ENCODE measurements at places on chromosomes 7 and 10. TPM values are rescaled to one million over a fixed set of nuclear protein-coding genes. Genes with fewer than 3 reads are reported as not detected.

GRCh38 chr10:34555653-34556052 lies 259.4 kb downstream of the PARD3 start:
- no peak overlapping the region for H3K4me3 ChIP-seq
- H3K27me3 ChIP-seq: peaks cover 4% of the 10 kb centered on the region
- peaks cover 2% of the 10 kb centered on the region for H3K4me1 ChIP-seq
- H3K36me3 ChIP-seq: no peaks in the 10 kb centered on the region

- no peaks in the 10 kb centered on the region for H3K27me3 ChIP-seq
- no peak overlapping the region for H3K4me3 ChIP-seq
- no peak overlapping the region for H3K27ac ChIP-seq
These were observed 13.2 kb downstream of the HDAC9 start for GRCh38 chr7:18508443-18509427.

GRCh38 chr7:151940048-151940811 lies 16.0 kb upstream of the GALNTL5 start:
- peaks cover 16% of the 10 kb centered on the region for H3K4me1 ChIP-seq
- DNase-seq: no peak
- peaks cover 3% of the 10 kb centered on the region for H3K27me3 ChIP-seq
- peaks cover 6% of the 10 kb centered on the region for H3K36me3 ChIP-seq
- no peak overlapping the region for H3K27ac ChIP-seq

DNA sequence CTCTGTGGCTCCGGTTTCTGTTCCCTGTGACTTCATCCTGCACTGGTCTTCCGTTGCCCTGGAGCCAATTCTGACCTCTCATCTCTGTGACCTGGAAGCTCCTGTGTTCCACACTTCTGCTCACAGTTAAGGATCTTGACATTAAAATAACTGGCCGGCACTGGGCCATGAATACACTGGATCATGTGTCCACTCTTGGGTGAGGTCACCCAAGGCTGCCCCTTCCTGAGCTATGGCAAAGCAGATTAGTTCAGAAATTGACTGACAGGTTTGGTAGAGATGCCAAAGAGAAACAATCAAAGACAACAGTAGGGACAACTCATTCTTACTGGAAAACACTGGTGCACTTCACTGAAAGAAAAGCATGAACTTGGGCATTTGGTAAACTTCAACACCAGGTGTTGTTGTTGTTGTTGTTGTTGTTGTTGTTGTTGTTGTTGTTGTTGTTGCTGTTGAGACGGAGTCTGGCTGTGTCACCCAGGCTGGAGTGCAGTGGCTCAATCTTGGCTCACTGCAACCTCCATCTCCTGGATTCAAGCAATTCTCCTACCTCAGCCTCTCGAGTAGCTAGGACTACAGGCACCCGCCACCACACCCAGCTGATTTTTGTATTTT lies 36.7 kb upstream of the GRID1 start:
- H3K27ac ChIP-seq: no peak overlapping the region
- peaks cover 12% of the 10 kb centered on the region for H3K4me1 ChIP-seq
- no peaks in the 10 kb centered on the region for H3K36me3 ChIP-seq
- no peak for DNase-seq
- no peaks in the 10 kb centered on the region for H3K27me3 ChIP-seq

DNA sequence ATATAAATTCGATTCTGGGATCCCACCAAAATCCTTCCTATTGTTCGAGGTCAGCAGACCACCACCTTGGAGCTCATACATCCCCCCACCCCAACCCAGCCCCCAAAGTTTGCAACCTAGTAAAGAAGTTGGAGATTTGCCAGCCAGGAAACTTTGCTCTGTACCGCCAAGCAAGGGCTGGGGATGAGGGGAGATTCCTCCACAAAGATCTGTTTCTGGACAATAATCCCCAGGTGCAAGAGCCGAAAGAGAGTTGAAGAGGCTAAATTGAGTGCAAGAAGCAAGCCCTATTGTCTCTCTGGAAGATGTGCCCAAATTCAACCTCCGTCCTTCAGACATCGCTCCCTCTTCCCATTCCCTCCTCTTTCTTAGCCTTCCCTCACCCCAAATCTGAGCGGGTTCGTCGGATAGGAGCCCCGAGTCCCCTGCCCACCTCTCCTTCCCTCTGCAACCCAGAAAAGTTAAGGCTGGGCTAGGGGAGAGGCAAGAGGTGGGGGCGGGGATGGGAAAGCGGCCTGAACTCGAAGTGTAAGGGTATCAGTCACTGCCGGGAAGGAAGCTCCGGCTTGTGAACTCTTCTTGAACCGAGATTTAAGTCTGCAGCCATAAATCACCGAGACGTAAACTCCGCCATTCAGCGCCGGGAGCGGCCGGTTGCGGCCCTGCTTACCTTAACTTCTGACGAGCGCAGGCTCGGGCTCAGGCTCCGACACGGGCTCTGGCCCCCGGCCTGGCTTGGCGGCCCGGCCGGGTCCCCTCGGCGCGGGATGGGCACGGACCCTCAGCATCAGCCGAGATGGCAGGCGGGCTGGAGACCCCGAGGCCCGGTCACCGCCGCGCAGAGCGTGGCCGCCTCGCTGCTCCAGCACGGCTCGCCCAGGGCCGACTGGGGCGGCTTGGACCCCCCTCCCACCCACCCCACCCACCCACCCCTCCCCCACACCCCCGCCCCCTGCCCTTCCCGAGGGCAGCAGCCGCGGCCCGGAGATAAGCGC lies 10.8 kb upstream of the HOXA2 start:
- no peaks in the 10 kb centered on the region for H3K4me1 ChIP-seq
- no peak overlapping the region for H3K27ac ChIP-seq
- no peaks in the 10 kb centered on the region for H3K36me3 ChIP-seq
- DNase-seq: no peak
- no peak overlapping the region for H3K4me3 ChIP-seq

AMPH gene
- not detected for total RNA-seq

OR2A5 gene
- not detected for total RNA-seq

Measured in T-helper 17 cell (primary cell).